ENCODE measurements at places on chromosomes 13 and 19.

DNA sequence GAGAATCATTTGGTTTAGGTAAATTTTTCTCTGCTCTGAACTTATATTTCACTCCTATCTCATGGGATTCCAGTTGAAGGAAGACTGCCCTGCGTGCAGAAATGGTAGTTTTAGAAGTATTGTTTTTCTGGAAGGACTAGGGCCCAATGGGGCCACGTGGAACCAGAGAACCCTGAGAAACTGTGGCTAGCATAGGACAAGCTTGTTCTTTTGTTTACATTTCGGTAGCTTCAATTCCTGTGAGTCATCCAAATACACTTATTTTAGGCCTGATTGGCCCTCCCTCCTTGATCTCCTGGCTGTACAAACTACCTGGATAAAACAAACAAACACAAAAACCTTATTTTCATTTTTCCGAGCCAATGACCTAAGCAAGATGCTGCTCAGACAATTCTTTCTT, 124.0 kb downstream of the ITGBL1 start:
- no peak for DNase-seq

- DNase-seq, result no peak
These were observed 4.2 kb downstream of the APOE start for GRCh38 chr19:44909775-44910174.

GRCh38 chr13:79937311-79937710, 403.6 kb downstream of the SPRY2 start:
- no peak for DNase-seq

DNA sequence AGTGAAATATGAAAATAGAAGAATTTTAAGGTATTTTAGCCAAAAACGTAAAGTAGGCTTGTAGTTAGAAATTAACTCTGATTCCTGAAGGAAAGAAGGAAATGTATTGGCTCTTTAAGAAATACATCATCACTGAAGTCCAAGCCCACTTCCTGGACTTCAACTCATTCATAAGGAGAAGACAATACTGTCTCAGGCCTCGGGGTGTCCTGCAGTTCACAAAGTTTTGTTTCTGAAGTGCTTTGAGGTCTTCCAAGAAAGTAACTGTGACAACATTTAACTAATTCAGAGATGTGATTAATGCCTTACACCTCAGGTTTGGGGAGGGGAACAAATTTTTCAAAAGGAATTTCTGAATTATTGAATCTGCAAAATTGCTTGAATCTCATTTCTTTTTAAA, 65.8 kb upstream of the STARD13 start:
- DNase-seq, result no peak

- no peak for DNase-seq
These were observed 596 bp upstream of the GJB2 start for GRCh38 chr13:20193162-20193906.

- no peak for DNase-seq
These were observed 26.8 kb upstream of the ALOX5AP start for GRCh38 chr13:30708541-30708940.

DNA sequence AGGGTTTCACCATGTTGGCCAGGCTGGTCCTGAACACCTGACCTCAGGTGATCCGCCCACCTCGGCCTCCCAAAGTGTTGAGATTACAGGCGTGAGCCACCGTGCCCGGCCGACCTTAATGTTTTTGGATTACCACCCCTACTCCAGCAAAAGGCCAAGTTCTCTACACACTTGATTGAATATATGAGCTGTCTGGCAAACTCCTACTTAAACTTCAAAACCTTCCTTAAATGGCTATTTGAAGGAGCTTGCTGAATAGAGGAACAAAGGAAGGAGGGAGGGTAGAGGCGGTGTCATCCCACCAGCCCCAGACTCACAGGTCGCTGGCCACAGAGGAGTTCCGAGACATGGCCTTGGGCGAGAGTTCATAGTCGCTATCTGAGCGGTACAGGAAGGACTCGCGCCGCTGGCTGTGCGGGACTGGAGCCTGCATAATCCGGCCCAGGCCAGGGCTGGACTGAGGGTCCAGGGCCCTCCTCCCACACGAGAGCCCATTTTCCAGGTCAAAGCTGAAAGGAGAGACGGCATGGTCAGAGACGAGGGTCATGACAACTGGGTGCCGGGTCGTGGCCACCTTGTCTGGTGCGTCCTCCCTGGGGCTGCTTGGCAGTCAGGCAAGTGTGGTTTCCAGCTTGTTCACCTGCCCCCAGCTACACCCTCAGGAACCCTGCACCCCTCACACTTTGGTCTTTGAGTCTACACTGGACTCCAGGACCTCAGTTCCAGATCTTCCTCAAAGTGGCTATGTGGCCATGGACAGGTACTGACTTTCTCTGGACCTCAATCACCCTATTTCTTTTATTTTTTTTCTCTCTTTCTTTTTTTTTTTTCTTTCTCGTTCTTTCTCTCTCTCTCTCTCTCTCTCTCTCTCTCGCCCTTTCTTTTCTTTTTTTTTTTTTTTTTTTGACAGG, 4.2 kb downstream of the PDE4C start:
- DNase-seq, result no peak

GRCh38 chr19:7363225-7363624, 14.5 kb downstream of the ARHGEF18 start:
- no peak for DNase-seq

DNA sequence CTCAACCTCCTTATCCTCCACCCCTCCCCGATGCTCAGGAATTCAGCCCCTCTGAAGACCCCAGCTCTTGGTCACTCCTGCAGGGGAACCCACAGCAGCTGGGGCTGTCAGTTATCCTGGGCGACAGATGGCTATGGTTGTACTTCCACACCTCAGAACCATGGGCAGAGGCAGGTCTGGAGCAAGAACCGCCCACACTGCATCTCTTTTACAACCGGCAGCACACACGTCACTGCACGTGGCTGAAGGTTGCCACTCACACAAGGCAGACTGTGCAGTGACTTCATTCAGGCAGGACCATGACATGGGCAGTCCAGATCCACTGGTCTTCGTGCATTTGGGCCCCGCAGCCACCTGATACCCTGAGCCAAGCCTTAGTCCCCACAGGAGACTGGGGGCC, 21.5 kb upstream of the SDHAF1 start:
- no peak for DNase-seq

- DNase-seq, result no peak
These were observed 12.6 kb downstream of the KLC3 start for GRCh38 chr19:45352914-45353796.

DNA sequence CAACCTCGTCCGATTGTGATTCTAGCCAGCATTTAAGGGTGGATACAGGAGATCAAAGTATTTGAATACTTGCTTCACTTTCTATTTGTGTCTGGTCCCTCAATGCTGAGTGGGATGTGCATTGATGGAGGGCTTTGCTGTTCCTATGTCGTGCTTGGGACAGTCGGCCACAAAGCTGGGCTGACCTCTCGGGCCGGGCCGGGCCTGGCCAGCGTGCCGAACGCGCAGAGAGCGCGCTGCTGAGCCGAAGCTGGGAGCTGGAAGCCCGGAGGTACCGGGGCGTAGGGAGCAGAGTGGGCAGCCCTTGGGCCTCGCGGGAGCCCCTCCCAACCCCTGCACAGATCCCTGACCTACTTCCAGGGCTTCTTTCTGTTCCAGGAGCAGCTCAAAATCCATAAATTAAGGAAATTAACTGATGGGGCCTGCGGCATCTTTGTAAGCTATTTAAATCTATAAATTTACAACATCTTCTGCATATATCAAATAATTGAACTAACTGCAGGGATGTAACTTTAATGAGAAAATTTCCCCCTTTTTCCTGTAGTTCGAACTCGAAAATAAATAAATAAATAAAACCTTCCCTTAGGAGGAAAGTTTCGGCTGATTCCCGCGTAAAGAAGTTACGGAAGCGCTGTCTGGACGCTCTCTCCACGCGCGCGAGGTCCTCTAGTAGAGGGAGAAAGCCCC, 1.8 kb upstream of the KCTD15 start:
- no peak for DNase-seq

DNA sequence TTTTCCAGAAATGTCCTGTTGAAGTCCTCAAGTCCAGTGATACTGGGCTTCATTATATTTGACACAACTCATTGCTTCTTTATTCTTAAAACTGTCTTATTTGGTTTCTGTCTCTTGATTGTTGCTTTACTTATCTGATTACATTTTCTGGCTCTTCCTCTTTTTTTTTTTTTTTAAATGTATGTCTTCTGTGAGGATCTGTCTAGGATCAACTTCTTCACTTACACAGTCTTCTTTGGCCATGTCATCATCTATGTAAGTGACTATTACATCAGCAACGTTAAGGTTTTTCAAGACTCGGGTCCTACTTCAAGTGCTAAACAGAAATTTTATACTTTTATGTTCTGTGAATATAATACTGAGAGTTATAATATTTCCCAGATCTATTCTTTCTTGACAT, 162.1 kb downstream of the PDS5B start:
- no peak for DNase-seq

DNA sequence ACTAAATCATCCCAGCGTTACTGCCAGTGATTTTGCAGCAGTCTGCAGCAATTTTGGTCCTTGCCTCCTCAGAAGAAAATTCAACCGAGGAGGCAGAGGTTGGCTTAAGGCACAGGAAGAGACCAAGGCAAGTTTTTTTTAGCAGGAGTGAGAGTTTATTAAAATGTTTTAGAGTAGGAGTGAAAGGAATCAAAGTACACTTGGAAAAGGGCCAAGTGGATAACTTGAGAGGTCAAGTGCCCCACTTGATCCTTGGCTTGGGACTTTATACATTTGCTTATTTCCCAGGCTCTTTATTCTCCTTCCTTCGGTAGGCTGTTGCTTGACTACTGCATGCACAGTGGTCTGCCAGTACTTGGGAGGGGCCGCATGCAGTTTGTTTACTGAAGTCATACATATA, 2.9 kb upstream of the ZNF134 start:
- no peak for DNase-seq

- no peak for DNase-seq
These were observed 641 bp upstream of the SOX21 start for GRCh38 chr13:94712812-94713560.

- DNase-seq, result peak; percentile 9
These were observed 32.6 kb upstream of the MTIF3 start for GRCh38 chr13:27482983-27483382.

- DNase-seq, result no peak
These were observed 2.8 kb upstream of the WBP4 start for GRCh38 chr13:41058295-41059070.

- DNase-seq, result no peak
These were observed 986.7 kb upstream of the MIR17HG start for GRCh38 chr13:90360785-90361184.
